Chondrocyte (in vitro differentiated cells): ENCODE measurements at places on chromosomes 11 and 22. TPM values are rescaled to one million over a fixed set of nuclear protein-coding genes. Genes with fewer than 3 reads are reported as not detected.
A peak's percentile ranks its signal among the peaks of the same experiment; 100 is the strongest.

ARCN1 gene
- 233 to 265 TPM (median 240 TPM) in 3 replicates for total RNA-seq

DNA sequence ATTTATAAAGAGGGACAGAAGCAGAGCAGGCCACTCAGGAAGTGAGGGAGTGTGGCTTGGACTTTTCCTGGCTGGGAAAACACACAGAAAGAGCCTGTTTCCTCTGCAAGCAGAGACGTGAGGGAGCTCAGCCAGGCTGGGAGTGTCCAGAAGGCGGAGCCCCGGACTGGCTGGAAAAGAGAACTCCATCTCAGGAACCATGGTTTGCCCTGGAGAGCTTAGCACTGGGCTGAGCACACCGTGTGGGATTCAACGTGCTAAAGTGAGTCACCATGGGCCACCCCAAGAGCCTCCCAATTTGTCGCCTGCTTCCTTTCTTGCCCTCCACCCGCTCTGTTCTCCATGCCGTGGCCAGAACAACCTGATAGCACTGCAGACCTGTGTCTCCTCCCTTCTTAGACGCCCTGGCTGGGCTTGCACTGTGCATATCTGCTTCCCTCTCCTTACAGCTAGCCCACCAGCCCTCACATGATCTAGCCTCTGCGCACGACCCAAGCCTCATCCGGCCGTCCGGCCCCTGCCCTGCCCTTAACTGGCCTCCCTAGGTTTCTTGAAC, 51.8 kb downstream of the GALNT18 start:
- peaks cover 5% of the 10 kb centered on the region for H3K36me3 ChIP-seq
- no peaks in the 10 kb centered on the region for H3K27me3 ChIP-seq
- H3K27ac ChIP-seq, result peak overlapping the region; percentile 47
- H3K4me3 ChIP-seq, result peak overlapping the region; percentile 1

- no peak overlapping the region for H3K4me3 ChIP-seq
- H3K27ac ChIP-seq, result no peak overlapping the region
- peaks cover 7% of the 10 kb centered on the region for H3K27me3 ChIP-seq
- peaks cover 3% of the 10 kb centered on the region for H3K36me3 ChIP-seq
Measured at GRCh38 chr11:14783788-14784187, 108.2 kb downstream of the CYP2R1 start.

DNA sequence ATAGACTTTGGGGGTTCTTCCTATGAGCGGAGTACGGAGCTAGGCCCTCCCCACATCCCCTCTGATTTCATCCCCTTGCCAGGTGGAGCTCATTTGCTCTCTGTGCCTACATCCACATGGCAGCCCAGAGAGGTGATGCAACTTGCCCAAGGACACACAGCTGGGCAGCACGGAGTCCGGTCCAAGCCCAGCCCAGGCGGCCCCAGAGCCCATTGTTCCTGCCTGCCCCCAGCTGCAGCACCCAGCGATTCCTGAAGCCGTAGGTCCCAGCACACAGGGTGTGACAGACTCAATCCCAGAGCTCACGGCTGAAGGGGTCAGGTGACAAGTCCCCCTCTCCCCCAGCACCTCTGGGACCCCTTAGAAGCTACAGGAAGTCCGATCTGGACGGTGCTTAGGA, 22.2 kb upstream of the RFPL3 start:
- H3K27ac ChIP-seq, result no peak overlapping the region
- no peak overlapping the region for H3K4me3 ChIP-seq
- H3K36me3 ChIP-seq, result no peaks in the 10 kb centered on the region
- H3K4me1 ChIP-seq, result no peaks in the 10 kb centered on the region
- H3K27me3 ChIP-seq, result peaks cover 19% of the 10 kb centered on the region
- DNase-seq, result peak; percentile 68

DNA sequence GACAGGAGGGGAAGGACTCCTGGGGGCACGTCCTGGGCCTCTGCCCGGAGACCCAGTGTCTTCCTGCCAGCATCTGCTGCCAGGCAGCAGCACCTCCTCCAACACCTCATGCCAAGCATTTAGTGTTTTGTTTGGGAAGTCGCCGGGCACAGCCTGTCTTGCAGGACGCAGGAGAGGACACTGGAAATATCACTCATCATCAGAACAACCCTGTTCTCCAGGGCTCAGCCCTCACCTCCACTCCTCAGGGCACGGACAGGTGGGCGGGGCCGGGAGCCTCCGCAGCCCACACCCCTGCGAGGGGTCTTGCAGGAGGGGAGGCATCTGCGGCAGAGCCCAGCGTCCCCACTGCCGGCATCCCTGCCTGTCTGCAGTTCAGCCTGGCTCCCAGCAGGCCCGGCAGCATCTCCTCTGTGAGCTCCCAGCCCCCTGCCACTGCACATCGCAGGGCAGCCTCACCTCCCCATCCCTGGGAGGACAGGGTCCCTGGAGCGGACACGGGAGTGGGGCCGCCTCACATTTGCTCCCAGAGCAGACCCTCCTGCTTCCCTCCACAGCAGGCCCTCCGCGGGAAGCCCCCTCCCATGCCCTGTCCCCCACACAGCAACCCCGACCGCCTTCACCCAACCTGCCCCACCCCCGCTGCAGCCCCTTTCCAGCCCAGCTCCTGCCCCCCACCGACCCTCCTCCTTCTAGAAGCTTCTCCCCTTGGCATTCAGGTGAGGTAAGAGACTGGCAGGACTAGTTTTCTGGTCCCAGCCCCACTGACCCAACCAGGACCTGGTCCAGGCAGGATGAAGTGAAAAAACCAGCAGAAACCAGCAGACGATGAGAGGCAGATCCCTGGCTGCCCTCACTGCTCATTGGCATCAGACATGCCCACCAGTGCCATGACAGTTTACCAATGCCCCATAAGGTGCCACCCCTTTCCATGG, 72.7 kb downstream of the BRD1 start:
- H3K27ac ChIP-seq, result no peak overlapping the region
- no peak overlapping the region for H3K4me3 ChIP-seq
- peaks cover 2% of the 10 kb centered on the region for H3K4me1 ChIP-seq

GRCh38 chr22:50047346-50047745, 10.8 kb downstream of the TTLL8 start:
- H3K4me3 ChIP-seq, result no peak overlapping the region
- peaks cover 2% of the 10 kb centered on the region for H3K27me3 ChIP-seq
- H3K36me3 ChIP-seq, result peaks cover 3% of the 10 kb centered on the region
- H3K27ac ChIP-seq, result no peak overlapping the region
- peak; percentile 83 for DNase-seq

TPBGL gene
- total RNA-seq, result 0.24 to 0.82 TPM (median 0.74 TPM) in 3 replicates

DNA sequence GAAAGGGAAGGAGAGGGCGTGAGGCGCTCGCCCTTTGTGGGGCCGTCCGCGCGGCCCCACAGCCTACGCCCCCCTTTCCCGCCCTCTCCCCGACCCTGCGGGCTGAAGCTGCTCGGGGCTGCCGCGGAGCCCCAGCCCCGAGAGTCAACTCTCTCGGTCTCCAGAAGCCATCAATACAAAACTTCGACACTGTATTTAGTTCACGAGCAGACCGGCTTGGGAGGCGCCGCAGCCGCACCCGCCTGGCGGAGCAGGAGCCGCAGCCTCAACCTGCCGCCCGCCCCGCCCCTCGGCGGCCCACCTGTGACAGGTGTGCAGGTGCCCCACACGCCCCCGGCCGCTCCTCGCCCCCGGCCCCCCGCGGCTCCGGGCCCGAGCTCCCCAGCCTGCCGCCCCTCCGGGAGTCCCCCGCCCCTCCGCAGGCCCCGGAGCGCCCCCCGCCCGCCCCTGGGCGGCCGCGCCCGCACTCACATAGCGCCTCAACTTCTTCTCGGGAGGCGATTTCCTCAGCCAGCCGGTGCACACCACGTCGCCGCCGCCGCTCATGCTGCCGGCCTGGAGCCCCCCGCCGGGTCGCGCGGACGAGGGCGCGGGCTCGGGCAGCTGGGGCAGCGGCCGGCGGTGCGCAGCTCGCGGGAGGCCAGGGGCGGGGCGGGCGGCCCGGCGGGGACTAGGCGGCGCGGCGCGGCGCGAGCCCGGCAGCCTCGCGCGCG, at the start of gene GAB2:
Gene GAB2 (minus strand): TSS at position 646 of the 713 bp plus-strand sequence. CDS start 100 bp downstream, at position 546.
- H3K27ac ChIP-seq, result peak within 1 kb of the TSS; percentile 98
- H3K4me3 ChIP-seq, result peak within 1 kb of the TSS; percentile 96
- H3K27me3 ChIP-seq, result no peaks in the 10 kb centered on the region
- no peak for DNase-seq
- H3K36me3 ChIP-seq, result no peaks in the 10 kb centered on the region

- no peaks in the 10 kb centered on the region for H3K27me3 ChIP-seq
- no peaks in the 10 kb centered on the region for H3K36me3 ChIP-seq
- no peak for DNase-seq
- H3K4me3 ChIP-seq, result peak overlapping the region; percentile 62
Measured at GRCh38 chr11:9568854-9569587, 4.4 kb upstream of the WEE1 start.

GRCh38 chr11:14386081-14386480, 27.1 kb upstream of the RRAS2 start:
- H3K4me1 ChIP-seq, result peaks cover 25% of the 10 kb centered on the region
- no peak overlapping the region for H3K27ac ChIP-seq
- H3K27me3 ChIP-seq, result no peaks in the 10 kb centered on the region
- DNase-seq, result no peak
- H3K36me3 ChIP-seq, result no peaks in the 10 kb centered on the region
- no peak overlapping the region for H3K4me3 ChIP-seq

DNA sequence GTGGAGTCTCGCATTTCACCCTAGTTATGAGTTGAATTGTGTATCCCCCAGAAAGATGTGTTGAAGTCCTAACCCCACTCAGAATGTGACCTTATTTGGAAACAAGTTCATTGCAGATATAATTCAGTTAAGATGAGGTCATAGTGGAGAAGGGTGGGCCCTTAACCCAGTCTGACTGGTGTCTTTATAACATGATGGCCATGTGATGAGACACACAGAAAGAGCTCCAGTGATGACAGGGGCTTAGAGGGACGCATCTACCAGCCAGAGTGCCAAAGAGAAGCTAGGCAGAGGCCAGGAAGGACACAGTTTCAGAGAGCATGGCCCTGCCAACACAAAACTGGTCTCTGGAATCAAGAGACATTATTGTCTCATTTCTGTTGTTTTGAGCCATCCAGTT, 50.3 kb downstream of the LARGE1 start:
- H3K36me3 ChIP-seq, result no peaks in the 10 kb centered on the region
- H3K27me3 ChIP-seq, result no peaks in the 10 kb centered on the region
- peaks cover 45% of the 10 kb centered on the region for H3K4me1 ChIP-seq

DNA sequence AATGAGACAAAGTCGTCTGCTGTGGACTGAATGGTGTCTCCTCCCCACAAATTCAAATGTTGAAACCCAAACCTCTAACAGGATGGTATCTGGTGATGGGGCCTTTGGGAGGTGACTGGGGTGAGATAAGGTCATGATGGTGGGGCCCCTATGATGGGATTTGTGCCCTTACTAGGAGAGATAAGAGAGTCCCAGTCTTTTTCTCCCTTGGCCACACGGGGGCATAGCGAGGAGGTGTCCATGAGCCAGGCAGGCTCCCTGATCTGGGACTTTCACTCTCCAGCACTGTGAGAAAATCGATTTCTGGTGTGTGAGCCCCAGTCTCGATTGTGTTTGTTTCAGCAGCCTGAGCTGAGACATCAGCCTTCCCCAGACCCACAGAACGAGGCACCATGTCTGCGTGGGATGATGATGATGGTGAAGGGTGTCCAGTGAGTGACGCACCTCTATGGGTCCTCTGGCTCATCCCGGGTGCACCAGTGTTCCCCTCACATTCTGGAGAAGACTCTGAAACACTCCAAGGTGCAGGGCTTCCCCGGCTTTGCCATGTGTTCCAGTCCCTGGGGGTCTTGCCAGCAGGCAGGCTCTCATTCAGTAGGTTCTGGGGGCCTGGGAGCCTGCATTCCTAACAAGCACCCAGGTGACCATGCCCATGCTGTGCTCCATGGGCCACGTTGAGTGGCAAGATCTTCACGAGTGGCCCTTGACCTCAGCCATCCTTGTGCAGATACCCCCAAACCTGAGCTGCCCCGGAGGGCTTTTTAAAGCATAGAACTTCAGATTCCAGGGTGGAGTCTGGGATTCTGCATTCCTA, 363.0 kb downstream of the CTTN start:
- DNase-seq, result no peak
- H3K27me3 ChIP-seq, result peaks cover 14% of the 10 kb centered on the region
- no peaks in the 10 kb centered on the region for H3K36me3 ChIP-seq
- H3K4me1 ChIP-seq, result no peaks in the 10 kb centered on the region
- H3K4me3 ChIP-seq, result no peak overlapping the region
- no peak overlapping the region for H3K27ac ChIP-seq

NEU3 gene
- total RNA-seq, result 9.4 to 14.1 TPM (median 9.6 TPM) in 3 replicates

DNA sequence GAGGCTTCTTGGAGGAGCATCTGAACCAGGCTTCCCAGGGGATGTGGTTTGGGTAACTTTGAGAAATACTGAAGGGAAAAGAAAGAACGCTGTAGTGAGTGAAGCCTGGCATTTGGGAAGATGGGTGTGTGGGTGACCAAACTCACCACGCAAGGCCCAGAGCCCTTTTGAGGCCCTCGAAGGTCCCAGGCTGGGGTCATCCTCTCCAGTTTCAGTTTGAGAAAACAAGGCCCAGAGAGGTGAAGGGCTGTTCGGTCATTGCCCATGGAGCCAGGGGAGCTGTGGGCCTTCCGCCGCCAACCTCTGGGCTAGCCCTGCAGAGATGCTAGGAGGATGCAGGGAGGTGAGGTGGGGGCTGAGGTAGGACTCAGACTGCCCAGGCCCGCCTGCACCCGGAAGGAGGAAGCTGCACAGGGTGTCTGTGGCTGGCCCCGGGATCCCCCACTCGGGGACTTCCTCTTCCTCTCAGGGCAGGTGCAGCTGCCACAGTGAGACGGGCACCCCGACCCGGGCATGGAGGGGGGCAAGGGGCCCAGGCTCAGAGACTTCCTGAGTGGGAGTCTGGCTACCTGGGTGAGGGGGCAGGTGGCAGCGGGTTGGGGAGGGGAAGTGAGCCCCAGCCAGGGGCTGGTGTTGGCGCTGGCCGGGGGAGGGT, at the start of gene CCDC88B:
Gene CCDC88B (plus strand): TSS at position 451 of the 655 bp plus-strand sequence. CDS start 63 bp downstream, at position 514.
- peaks cover 7% of the 10 kb centered on the region for H3K4me1 ChIP-seq
- DNase-seq, result no peak
- H3K27me3 ChIP-seq, result no peaks in the 10 kb centered on the region
- no peak within 1 kb of the TSS for H3K27ac ChIP-seq

RAG2 gene
- not detected in 3 replicates for total RNA-seq

GRCh38 chr11:123438131-123438627, 8.1 kb downstream of the GRAMD1B start:
- no peak overlapping the region for H3K4me3 ChIP-seq
- no peaks in the 10 kb centered on the region for H3K4me1 ChIP-seq
- H3K36me3 ChIP-seq, result no peaks in the 10 kb centered on the region

- H3K27me3 ChIP-seq, result no peaks in the 10 kb centered on the region
- DNase-seq, result no peak
- no peak overlapping the region for H3K27ac ChIP-seq
- H3K4me1 ChIP-seq, result peaks cover 12% of the 10 kb centered on the region
- H3K36me3 ChIP-seq, result no peaks in the 10 kb centered on the region
Measured at GRCh38 chr11:115191761-115192160, 312.5 kb downstream of the CADM1 start.

DNA sequence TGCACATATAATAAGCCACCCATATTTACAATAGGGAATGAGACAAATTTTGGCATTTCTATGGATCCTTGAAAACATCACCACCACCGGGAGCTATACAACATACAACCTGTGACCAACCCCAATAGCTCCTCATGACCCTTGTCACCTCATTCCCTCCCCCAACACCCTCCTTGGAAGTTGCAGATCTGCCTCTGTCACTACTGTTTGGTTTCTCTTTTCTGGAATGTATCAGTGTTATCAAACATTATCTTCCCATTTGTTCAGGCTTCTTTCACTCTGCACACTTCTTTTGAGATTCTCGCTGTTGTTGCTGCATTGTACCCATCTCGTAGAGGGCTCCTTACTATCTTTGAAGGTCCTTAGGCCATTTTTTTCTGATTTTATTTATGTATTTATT, 75.6 kb downstream of the ZNF280B start:
- no peaks in the 10 kb centered on the region for H3K36me3 ChIP-seq
- peaks cover 59% of the 10 kb centered on the region for H3K27me3 ChIP-seq
- H3K4me3 ChIP-seq, result no peak overlapping the region

OR51E2 gene
- total RNA-seq, result 0.97 to 3.2 TPM (median 3.1 TPM) in 3 replicates

GRCh38 chr22:38236786-38237185, 35.0 kb downstream of the MAFF start:
- no peaks in the 10 kb centered on the region for H3K27me3 ChIP-seq
- no peak overlapping the region for H3K4me3 ChIP-seq
- peaks cover 27% of the 10 kb centered on the region for H3K36me3 ChIP-seq
- no peak for DNase-seq
- H3K4me1 ChIP-seq, result peaks cover 40% of the 10 kb centered on the region
- peak overlapping the region; percentile 77 for H3K27ac ChIP-seq

BEST1 gene
- total RNA-seq, result 1.3 to 4.5 TPM (median 2.8 TPM) in 3 replicates
